ENCODE measurements at places on chromosomes 6 and 20.

GRCh38 chr20:25207960-25208534 is 12.5 kb downstream of the ENTPD6 start:
- DNase-seq, result no peak

GRCh38 chr6:5782783-5783547 is 223.8 kb downstream of the NRN1 start:
- no peak for DNase-seq

GRCh38 chr6:109183109-109183650 is 87.9 kb downstream of the CEP57L1 start:
- DNase-seq, result no peak

DNA sequence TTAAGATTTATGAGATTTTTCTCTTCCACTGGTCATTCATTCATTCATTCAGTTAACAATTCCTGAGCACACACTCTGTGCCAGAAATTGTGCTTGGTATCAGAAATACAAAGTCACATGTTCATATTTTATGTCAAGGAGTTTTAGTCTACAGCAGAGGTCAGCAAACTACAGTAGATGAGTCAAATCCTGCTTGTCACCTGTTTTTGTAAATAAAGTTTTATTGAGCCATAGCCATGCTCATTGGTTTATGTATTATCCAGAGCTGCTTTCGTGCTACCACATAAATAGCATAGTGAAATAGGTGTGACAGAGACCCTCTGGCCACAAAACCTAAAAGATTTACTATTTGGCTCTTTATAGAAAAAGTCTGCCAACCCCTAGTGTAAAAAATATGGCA is 46.8 kb downstream of the THEMIS start:
- no peak for DNase-seq

GRCh38 chr6:10901770-10902169 is 14.9 kb downstream of the SYCP2L start:
- peak; percentile 3 for DNase-seq

- no peak for DNase-seq
Measured at GRCh38 chr6:78251931-78252330, 599.1 kb downstream of the MEI4 start.

DNA sequence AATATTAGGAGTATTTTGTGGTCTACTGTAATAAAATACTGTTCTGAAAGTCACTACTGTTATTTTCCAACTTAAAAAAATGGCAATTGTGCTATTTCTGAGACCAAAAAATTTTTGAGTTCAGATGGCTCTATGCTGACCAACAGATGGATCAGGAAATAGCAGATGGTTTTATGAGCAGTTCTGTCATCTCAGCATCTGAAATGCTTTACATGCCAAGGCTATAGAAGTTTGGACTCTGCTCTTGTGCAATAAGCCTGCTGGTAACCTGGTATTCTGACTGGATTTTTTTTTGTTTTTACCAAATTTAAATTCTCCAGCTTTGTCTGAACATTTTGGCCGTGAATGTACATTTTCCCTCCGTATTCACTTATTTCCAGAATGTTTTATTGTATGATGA is 1127.5 kb downstream of the GRIK2 start:
- DNase-seq, result no peak

DNA sequence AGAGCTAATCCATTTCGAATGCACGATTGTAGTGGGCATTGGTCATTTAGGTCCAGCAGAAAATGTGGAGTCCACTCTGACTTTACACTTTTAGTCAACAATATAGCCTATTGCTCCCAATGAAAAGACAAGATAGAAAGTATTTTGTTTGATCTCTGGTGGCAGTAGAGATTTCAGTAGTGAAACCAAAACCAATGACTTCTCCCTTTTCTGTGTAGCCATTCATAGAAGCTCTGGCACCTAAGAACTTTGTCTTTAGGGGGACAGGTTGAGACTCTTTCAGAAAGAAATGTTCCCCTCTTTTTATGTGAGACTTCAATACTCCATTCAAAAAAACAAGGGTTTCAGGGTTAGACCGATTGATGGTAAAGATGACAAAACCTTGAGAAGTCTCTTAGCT is 510.8 kb upstream of the POU3F2 start:
- no peak for DNase-seq

GRCh38 chr6:138970856-138971425 is 17.1 kb downstream of the REPS1 start:
- DNase-seq, result no peak

- DNase-seq, result no peak
Measured at GRCh38 chr6:21001736-21002135, 467.5 kb downstream of the CDKAL1 start.

- no peak for DNase-seq
Measured at GRCh38 chr6:84916704-84917103, 152.3 kb upstream of the TBX18 start.

DNA sequence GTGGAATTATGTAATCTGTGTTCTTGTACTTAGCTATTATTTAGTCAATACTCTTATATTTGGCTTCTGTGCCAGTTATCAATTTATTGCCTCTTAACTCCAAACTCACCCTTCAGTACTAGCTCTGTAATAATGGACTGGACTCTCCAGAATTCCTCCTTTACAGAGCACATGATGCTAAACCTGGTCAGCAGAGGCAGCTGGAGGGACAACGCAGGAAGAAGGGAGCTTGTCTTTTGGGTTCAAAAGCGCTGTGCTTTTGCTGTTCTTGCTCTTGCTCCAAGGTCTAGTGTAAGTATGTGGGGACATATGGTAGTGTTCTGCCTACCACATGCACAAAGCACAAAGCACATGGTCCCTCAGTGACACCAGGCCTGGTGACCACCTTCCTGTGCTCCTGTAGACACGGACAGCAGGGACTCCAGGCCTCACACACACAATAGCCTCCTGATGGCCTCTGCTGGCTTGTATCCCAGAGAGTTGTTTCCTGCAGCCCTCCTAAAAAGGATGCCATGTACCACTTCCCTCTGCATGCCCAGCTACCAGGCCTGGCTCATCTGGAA is 46.1 kb downstream of the CHD6 start:
- DNase-seq, result no peak

GRCh38 chr6:3205913-3206312 is 21.5 kb downstream of the TUBB2B start:
- no peak for DNase-seq

DNA sequence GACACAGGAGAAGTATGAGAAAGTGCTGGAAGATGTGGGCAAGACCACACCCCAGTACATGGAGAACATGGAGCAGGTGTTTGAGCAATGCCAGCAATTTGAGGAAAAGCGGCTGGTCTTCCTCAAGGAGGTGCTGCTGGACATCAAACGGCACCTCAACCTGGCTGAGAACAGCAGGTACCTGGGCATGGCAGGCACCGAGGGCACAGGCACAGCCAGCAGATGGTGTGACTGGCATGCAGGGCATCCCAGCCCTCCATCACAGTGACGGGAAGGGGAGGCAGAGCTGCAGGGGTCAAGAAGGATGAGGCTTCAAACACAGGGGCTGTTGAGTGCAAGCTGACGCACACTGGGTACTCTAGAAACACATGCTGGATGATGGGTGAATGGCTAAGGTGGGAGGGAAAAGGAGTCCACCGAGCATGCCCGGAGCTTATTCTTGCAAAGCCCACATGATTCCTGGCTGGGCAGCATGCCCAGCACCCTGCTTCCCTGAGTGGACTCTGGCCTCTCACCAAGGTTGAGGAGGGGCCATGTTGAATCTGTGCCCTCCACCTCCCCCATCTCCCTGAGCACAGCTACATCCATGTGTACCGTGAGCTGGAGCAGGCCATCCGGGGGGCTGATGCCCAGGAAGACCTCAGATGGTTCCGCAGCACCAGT is 26.3 kb downstream of the SPDEF start:
- no peak for DNase-seq

- DNase-seq, result no peak
Measured at GRCh38 chr20:36031806-36032205, 63.4 kb downstream of the CNBD2 start.

DNA sequence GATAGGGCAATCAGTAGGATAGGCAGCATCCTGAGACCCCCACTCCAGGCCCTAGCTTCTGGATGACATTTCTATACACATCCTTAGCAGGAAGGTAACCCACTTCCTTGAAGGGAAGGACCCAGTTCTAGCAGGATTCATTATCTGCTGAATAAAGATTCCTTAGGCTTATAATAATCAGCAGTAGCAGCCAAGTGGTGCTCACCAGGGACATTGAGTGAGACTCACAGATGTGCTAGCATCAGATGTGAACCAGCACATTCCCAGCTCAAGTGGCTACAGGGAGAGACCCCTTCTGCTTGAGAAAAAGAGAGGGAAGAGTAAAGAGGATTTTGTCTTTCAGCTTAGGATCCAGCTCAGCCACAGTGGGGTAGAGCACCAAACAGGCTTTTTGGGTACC is 244.8 kb upstream of the UFL1 start:
- DNase-seq, result no peak

GRCh38 chr6:1912731-1913130 is 303.0 kb downstream of the FOXC1 start:
- DNase-seq, result no peak

- no peak for DNase-seq
Measured at GRCh38 chr20:16777126-16777525, 29.0 kb downstream of the OTOR start.

DNA sequence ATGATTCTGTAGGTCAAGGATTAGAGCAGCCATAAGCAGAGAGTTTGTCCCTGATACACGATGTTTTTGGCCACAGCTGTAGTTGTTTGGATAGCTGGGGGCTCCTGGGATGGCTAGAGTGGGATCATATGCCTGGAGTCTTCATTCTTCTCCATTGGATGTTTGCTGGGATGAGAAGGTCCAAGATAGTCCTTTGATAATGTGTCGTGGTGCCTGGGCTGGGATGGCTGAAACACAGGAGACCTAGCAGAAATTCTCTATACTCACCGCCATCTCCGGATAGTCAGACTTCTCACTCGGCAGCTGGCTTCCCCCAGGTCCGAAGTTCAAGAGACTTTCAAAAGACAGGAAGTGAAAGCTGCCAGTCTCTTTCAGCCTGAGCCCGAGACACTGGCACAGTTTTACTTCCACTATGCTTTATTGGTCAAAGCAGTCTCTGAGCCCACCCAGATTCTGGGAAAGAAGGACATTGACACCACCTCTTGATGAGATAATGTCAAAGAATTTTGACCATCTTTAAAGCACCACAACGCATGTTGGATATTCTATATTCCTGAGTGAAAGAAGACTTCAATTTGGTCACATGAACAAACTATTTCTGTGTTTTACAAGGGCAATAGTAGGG is 16.0 kb downstream of the MARCKS start:
- DNase-seq, result no peak

DNA sequence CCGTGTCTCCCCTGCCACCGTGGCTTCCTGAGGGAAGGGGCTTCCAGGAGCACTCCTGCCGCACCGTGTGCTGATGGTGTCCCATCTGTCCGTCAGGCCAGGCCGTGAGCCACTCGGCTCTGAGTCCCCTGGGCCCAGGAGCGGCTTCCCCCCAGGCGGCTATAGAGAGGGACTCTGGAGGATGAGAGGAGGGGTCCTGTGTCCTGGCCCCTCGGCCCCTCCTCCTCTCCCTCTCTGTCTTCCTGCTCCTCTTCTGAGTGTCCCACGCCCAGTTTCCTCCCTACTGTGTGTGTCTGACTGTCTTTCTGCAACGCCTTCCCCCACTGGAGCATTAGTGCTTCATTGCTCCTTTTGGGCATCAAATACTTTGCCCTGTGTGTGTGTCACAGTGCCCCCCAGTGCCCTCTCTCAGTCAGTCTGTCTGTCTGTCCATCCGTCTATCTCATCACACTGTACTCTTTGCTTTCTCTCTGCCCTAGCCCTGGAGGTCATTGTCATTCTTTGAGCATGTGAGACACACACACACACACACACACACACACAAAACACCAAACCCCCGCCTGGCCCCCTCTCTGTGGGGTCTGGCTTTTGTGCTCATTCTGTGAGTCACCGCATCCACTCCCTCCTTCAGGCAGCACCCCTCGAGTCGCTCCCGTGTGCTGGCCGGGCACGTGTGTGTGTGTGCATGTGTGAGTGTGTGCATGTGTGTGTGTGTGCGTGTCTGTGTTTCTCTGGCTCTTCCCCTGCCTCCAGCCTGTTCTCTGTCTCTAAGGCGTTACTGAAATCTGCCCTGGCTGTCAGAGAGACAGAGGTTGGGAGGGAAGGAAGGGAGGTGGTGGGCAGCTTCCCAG is 71.9 kb downstream of the SRC start:
- no peak for DNase-seq

DNA sequence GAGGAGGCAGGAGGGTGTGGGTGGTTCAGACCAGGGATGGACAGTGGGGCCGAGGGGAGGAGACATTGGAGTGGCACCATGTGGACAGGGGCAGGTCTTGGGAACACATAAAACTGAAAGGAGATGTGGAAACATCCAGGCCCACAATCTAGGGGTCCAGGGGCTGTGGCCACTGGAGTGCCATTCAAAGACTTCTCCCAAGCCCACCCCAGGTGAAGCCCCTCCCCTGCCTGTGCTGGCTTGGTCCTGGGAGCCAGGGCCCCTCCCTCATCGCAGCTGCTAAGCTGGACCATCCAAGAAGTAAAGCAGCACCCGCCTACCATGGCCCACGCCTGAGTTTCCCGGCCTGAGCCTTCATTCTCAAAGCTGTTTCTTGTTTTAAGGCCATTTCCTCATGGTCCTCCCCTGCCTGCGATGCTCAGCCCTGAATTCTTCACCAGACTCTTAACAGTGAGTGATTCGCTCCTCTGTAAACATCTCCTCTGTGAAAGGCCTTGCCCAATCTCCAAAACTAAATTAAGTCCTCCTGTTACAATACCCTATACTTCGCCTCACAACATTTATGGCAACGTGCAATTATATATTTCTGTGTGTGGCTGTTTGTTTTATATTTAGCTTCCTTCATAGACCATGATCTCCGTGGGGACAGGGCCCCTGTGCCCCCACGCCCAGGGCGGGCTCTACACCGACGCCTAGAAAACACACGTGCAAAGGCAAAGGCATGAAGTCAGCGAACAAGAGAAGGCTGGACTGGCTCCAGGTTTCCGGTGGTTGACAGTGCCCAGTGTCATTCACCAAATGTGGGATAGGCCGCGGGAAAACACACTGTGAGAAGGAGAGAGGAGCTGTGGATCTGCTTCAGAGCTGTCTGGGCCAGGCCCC is 267.8 kb downstream of the ERMARD start:
- no peak for DNase-seq

DNA sequence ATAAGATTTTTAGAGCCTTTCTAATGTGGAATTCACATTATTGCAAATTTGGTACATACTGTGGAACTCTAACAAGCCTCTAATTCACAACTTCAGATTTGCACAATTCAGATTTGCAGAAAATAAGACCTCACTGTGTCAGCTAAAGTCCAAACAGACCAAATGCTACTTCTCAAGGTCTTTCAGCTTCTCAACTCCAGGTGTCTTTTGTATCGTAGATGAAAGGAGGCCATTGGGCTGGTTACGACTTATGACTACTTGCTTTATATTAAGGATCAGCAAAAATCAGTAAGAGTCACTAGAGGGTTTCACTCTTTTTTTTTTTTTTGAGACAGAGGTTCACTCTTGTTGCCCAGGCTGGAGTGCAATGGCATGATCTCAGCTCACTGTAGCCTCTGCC is 37.8 kb downstream of the ZNF217 start:
- DNase-seq, result no peak

All from hippocampal formation (tissue), 2 donors.